Activated T-helper 1 cell treated with anti-CD3 and anti-CD28 coated beads, Interleukin-2, amount 50 U/mL, for 16 hours (primary cell): ENCODE measurements at places on chromosomes 7 and 10.

GRCh38 chr10:69337296-69338132 lies 59.2 kb downstream of the HK1 start:
- no peak for DNase-seq

DNA sequence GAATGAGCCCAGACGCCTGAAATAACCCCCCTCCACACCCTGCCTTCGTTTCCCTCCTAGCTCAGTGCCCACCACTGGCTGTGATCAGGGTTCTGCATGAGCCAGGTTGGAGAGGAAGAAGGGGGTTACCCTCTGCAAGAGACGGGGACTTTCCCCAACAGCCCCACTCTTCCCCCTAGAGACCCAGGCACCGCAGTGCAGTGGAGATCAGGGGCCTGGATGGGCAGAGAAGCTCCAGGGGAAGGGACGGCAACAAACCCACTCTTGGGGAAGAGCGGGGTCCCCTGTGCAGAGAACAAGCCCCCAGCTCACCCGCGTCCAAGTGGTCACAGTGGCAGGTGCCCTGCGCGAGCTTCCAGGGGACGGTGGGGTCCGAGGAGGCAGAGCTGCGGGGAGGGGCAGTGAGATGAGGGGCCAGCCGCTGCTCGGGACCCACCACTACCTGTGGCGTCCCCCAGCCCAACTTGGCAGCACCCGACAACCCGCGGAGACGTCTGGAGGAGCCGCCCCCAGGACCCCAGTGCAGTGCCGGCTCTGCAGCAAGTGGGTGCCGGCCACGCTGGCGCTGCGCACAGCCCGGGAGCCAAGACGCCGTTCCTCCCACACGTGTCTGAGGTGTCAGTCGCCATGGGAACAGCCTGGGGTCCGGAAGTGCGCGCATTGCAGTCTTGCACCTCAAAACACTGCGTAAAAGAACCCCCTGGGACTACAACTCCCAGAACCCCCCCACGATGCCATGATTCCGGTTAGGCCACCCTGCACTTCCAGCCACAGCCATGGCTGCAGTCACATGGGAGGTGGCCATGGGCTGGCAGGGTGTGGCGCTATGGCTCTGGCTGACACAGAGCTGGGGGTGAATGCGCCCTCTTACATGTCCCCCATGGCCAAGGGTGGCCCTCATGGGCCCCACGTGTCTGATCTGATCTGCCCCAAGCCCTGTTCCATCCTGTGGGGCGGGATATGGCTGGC lies 45.8 kb upstream of the WIPI2 start:
- peak; percentile 14 for DNase-seq

- no peak for DNase-seq
Observed at GRCh38 chr10:124994573-124995473, 52.9 kb downstream of the ZRANB1 start.

DNA sequence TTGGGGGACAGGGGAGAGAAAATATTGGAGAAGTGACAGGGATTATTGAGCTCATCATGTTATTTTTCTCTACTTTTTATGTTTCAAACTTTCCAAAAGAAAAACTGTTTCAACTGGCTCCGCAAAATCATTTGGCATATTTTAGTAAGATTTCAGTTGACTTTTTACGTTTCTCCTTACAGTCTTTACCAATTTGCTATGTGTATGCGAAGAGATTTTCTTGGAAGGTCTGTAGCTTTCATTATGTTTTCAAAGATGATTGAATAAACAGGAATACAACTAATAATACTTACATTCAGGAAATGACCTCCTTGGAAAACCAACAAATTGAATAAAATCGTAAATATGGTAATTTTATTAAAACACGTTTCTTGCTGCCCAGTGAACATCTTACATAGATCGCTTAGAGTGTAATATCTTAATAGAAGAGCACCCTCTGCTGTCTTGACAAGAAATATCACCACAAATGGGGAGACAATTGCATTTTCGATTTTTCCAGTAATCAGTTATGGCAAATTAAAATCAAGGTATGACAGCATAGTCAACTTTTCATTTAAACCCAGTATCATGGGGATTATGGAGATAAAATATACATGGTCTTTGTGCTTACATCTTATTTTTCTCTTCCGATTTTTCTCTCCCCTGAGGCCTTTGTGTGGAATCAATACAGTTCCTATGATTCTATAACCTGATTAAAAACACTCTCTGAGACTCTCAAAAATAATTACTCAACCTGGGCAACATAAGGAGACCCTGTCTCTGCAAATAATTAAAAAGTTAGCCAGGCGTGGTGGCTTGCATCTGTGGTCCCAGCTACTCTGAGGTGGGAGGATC lies 43.1 kb downstream of the MBL2 start:
- no peak for DNase-seq

- no peak for DNase-seq
Observed at GRCh38 chr10:12902135-12902572, 99.4 kb downstream of the CCDC3 start.

DNA sequence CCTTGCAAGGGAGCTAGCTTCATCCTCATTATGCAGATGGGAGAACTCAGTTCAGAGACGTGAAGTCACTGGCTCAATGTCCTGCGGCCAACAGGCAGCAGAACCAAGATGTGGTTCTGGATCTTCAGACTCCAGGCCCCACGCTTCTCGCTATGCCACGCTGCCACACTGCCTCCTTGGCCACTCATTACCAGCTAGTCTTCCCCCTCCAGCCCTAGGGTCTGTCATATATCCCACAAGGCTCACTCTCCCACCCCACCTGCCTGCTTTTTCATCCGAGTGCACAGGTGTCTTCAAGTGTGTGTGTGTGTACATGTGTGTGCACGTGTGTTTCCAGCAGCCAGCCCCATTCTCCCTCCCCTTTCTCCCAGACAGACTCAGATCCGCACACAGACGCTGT lies 53.4 kb downstream of the DENND2A start:
- DNase-seq: no peak

DNA sequence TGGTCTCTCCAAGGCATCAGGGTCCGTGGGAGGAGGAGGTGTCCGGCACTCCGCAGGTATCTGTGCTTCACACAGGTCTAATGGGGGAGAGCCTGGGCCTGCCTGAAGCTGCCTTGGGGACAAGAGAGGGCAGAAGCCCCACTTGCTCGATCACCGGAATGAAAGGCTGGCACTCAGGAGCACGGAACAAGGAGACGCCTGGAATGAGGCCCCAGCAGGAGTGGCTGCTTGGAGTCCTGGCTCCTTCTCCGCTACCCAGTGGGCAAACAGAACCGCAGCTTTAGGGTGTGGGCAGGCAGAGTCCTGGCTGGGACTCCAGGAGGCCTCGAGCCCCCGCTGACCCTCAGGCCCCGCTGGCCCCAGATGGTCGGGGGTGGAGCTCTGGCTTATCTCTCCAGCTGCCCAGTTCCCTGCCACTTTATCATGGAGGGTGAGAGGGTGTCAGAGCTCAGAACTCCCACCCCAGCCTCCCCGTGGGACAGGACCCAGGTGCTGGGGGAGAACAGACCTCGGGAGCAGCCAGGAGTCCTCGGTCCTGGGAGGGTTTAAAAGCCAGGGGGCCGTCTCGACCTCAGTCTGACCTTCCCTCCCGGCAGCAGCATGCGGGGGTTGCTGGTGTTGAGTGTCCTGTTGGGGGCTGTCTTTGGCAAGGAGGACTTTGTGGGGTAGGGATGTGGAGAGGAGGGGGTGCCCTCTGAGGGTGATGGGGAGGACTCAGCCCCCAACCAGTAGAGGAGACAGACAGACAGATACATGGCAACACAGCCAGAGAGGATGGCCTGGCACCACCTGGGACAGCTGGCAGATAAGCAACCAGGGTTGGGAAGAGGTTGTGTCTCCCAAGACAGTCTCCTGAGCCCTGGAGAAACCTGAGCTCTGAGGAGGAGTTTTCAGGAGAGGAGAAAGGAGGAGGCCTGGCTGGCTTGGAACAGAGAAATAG lies at the start of gene CPA1:
CPA1 (plus strand) TSS at position 574 of the 940 bp plus-strand sequence; CDS start at position 601, 27 bp downstream.
- DNase-seq: no peak

GRCh38 chr7:138295049-138295637 lies 164.9 kb upstream of the TRIM24 start:
- DNase-seq: no peak

GRCh38 chr7:137904833-137905232 lies 58.1 kb upstream of the DGKI start:
- DNase-seq: no peak

GRCh38 chr7:27155816-27156507 lies 513 bp downstream of the HOXA7 start:
- DNase-seq: no peak

DNA sequence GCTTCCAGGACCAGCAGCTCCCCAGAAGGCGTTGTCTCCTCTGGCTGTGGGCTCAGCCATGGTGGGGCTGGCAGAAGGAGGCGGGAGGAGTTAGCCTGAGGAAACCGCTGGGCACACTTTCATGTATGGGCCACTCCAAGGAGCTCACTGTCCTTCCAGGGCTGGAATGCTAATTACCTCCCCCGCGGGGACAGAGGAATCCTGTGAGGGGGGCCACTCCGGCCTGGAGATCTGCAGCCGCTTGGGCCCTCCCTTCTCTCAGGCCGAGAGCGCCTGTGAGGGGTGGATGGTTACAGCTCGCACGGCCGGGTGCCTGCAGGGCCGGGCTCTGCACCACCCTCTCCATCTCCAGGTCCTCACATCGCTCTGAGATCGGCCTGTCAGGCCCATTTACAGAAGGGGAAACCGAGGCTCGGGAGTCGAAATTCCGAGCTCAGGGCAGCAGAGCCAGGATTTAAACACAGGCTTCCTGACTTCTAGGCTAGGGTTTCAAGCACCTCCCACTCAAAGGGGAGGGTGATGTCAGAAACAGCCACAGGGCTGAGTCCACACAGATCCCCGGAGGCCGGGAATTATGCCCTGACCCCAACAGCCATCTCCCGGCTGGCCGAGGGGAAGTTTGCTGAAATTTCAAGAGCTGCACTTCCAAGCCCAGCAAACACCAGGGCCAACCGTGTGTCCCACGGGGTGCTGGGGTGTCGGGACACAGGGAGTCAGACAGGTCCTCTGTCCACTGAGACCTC lies 59.1 kb downstream of the PDGFA start:
- DNase-seq: no peak

- no peak for DNase-seq
Observed at GRCh38 chr10:26439406-26440087, 1.4 kb downstream of the APBB1IP start.

DNA sequence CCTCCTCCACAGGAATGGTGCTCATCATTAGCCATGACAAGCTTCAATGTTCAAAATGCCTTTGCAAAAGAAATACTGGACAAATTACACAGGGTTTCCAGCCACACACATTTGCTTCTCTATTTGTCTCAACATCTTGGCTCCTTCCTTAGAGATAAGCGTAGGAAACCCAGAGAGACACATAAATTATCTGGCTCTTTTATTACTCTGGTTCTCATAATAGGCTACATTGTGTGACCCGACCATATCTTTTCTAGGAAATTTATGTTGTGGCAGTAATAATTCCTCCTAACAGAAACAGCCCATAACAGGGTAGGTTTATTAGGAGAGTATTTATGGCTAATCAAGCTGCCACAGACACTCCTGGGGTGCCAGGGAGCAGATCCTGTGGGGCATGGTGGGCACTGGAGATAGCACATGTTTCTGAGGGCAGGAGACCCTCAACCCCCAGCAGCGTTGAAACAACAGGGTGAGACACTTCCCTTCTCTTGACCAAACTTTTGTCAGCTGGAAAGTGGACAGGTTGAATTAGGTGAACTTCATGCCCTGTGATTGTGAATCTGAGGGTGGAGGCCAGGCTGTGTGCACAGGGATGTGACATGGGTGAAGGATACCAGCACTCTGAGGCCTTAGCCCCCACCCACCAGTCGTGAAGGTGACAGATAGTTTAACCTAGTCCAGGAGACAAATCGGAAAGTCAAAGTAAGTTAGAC lies 295.9 kb upstream of the ZNF32 start:
- no peak for DNase-seq

GRCh38 chr7:158377800-158378623 lies 209.6 kb downstream of the PTPRN2 start:
- no peak for DNase-seq

DNA sequence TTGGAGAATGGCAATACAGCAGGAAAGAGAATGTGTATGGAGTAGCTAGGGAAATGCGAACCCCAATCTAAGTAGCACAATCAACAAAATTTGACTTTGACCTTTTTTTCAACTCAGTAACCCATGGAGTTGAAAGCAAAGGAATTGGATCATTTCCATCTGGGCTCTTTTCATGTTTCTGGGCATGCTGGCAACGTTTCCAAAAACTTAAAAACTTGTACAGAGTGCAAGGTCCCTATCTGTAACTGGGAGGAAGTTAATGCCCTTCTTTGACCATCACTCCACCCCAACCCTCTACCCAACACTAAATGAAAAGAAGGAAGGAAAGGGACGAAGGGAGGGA lies 1.3 kb upstream of the HIBADH start:
- DNase-seq: no peak

DNA sequence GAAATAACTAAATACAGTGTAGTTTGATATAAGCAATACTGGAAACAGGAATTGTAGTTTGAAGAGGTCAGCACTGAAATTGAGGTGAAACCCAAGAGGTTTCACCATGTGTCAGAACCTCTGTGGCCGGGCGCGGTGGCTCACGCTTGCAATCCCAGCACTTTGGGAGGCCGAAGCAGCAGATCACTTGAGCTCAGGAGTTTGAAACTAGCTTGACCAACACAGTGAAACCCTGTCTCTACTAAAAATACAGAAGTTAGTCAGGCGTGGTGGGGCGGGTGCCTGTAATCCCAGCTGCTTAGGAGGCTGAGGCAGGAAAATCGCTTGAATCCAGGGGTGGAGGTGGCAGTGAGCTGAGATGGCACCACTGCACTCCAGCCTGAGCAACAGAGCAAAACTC lies 13.7 kb downstream of the AHCYL2 start:
- no peak for DNase-seq

DNA sequence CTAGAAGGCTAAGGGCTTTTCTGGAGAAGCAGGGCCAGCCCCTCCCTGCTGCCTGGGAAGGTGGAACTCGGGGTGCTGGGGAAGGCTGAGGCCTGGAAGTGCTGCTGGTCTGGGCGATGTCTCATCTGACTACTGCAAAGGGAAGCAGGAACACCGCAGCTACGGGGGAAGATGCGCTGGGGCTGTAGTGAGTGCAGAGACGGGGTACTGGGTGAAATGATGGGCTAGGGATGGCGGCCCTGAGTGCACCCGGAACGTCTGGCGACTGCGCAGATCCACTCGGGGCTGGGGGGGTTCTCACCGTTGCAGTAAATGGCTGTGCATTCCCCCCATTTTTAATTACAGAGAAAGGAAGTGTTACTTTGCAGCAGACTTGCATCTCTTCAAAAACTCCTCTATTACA lies 195.4 kb upstream of the ADARB2 start:
- no peak for DNase-seq

DNA sequence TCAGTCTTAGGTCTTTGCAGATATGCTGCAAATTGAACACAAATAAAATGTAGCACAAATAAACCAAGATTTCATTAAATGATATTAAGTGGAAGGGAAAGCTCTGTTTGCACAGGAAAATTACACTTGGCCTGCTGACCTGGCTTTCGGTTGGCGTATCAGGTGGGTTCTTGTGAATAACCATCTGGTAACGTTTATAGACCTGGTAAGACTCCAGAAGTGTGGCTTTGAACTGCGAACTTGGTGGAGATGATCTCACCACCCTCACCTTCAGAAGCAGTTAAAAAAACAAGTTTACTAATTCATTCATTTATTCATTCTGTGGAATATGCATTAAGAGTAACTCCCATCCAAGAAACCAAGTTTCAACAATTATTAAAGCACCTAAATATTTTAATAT lies 28.1 kb downstream of the ATE1 start:
- no peak for DNase-seq
